AG20443 (cell line): ENCODE measurements at places on chromosomes 3 and 15.

- no peak for DNase-seq
These were observed 66.6 kb downstream of the IL20RB start for GRCh38 chr3:137024348-137024747.

GRCh38 chr15:83198476-83198875, 9.1 kb downstream of the HDGFL3 start:
- no peak for DNase-seq

GRCh38 chr15:73605759-73606436, 27.3 kb downstream of the NPTN start:
- no peak for DNase-seq

DNA sequence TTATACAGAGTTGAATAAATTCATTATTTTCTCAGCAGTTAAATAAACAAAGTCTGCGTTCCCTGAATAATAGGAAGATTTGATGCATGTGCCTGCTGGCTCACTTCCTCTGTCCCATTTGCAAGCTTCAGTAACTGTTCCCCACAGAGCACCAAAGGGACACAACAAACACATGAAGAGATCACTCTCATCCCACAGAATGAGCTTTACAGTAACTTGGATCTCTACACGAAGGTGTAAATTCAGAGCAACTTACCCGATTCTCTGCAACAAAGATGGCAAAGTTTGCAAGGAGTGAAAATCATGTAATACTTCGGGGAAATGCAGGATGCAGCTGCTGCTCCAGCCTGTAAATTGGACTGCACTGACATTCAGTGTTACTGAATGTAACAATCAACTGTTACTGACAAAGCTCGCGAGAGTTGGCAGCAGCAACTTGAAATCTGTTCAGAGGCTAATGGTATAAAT, at the start of gene BCHE:
Gene BCHE (minus strand): TSS at position 366 of the 468 bp plus-strand sequence. CDS start 6,390 bp downstream, outside the sequence.
- no peak for DNase-seq

GRCh38 chr15:82944056-82944455, 8.5 kb downstream of the HOMER2 start:
- DNase-seq = no peak

DNA sequence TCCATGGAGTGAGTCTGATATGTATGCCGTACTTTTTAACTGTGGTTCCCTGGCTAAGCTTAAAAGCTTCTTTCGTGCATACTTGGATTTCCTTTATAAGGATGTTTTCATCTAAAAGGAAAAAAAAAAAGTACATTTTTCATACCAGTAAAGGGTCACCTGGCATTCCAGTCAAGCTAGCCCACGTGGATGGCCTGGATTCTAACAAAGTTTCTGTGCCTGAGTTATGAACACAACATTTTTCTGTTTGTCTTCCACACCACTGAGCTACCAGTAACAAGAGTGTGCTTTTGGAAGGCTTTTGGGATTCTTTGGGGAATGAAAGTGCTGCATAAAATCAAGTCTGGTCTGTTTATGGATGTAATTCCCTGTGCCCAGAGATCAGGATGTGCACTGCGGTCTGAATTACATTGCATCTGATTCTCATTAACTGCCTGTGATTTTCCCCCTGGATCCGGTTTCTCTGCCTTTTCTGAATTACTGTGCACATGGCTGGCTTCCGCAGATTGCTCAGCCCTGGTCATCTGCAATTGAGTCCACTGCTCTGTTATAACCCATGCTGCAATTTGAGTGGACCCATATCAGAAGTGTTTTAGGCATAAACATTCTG, 38.2 kb upstream of the MAGI1 start:
- peak; percentile 83 for DNase-seq

GRCh38 chr3:168860592-168860991, 764.9 kb upstream of the GOLIM4 start:
- no peak for DNase-seq

DNA sequence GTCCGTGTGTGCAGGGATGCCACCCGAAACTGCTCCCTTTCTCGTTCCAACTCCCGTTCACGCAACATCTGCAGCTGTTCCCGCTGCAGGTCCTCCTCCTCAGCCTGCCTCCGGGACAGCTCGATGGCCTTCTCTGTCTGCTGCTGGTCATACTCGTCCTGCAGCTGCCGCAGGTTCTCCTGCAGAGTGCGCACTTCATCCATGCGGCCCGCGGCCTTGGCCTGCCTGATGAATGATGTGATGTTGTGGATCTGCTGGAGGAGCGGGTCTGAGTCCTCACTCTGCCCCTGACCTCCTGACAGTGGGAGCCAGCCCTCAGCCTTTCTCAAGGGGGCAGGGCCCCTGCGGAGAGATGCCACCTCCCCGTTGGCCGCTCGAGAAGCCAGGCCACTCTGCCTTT, 9.4 kb upstream of the MRPS25 start:
- DNase-seq = no peak

- no peak for DNase-seq
These were observed 56.1 kb upstream of the ADAMTS9 start for GRCh38 chr3:64743887-64744243.

GRCh38 chr3:169662843-169663160, 710 bp downstream of the MECOM start:
- no peak for DNase-seq

DNA sequence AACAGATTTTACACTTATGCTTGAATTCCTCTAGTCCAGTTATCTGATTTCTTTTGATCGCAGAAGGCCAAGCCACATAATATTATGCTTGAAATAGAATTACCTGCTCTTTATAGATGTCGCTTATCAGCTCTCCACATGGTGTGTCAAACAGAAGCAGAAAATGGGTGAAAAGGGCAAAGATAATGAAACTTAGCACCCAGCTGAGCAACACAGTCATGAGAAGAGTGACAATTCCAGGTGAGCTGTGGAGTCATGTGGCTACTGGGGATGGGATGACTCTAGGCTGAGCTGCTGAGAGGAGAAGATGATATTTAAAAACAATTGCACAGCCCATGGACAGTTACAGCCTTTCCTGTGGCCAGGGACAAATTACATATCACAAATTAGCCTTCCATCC, 398.7 kb upstream of the PDZRN3 start:
- no peak for DNase-seq

DNA sequence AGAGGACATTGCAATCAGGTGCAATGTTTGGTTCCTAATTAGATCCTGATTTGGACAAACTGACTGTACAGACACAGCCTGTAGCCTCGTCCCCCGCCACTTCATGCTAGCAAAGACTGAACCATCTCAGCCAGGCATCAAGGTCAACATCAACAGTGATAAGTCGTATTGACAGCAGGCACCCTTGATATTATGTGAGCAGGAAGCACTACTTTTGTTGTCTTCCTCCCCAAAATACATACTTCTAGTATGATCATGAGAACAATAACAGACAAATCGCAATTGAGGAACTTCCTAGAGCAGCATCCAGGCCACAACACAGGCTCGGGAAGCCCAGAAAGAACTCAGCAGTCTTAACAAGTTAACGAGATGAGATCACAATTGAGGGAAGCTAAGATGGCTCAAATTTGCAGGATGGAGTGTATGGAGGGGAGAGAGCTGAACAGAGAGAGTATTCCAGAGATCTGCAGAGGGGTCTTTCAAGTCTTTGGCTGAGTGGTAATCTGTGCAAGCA, 20.4 kb downstream of the TGM5 start:
- DNase-seq = no peak

DNA sequence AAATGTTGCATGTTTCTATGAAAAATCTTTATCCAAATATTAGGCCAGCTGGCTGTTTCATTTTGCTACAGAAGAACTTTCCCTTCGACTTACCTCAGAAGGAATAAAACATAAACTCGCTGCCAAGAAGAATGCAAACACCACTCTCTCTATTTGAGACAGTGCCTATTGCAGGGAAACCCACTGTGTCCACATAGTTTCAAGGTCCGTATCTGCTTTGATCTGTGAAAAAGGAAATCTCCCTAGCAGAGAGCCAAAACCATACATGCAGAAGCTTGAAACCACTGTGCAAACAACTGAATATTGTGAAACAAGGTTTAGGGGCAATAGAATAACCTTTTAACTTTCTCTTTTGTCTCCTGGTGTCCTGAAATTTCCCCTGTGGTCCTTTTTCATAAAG, 35.0 kb upstream of the CAPN7 start:
- no peak for DNase-seq

DNA sequence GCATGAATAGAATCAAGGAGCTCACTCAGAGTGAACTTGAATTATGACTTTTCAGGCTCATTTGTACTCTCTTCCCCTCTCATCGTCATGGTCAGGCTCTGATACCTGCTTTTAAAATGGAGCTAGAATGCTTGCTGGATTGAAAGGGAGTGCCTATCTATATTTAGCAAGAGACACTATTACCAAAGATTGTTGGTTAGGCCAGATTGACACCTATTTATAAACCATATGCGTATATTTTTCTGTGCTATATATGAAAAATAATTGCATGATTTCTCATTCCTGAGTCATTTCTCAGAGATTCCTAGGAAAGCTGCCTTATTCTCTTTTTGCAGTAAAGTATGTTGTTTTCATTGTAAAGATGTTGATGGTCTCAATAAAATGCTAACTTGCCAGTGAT, 9.6 kb downstream of the CCNDBP1 start:
- DNase-seq = no peak

DNA sequence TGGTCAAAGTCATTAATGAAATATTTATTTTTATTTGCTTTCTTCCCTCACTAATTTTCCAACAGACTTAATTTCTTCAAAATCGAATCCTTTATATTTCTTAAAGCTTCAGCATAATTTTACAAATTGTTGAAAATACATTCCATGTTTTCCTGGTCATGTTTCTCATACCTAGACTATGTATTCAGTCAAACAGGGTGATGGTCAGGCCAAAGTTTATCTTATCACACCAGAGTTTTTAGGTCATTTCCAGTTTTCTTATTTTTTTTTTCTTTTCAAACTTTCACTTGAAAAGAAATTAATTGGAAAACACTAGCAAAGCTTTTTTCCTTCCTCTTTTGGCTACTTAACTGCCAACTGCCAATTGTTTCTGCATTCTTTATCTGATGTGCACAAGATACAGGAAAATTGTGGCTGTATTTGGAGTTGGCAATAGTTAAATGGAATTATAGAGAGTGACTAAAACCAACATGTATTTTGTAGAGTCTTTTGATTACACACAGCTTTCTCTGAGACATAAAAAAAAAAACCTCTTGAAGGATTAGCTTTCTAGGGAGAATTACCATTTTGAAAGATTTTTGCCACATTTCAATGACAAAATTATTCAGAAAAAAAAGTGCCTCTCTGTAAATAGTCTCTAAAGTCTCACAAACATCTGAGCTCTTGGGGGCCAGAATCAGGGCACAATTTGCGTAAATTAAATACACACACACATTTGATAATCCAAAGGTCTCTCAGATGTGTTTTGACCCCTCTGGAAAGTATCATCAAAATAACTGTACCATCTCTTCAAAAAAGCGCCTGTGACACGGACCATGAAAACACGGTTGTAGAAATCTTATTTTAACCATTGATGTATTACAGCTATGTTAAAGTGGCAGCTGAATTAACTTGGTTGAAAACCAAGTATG, 603.2 kb upstream of the KCNMB2 start:
- DNase-seq = peak; percentile 16

GRCh38 chr15:63466378-63467192, 37.8 kb upstream of the USP3 start:
- peak; percentile 68 for DNase-seq

DNA sequence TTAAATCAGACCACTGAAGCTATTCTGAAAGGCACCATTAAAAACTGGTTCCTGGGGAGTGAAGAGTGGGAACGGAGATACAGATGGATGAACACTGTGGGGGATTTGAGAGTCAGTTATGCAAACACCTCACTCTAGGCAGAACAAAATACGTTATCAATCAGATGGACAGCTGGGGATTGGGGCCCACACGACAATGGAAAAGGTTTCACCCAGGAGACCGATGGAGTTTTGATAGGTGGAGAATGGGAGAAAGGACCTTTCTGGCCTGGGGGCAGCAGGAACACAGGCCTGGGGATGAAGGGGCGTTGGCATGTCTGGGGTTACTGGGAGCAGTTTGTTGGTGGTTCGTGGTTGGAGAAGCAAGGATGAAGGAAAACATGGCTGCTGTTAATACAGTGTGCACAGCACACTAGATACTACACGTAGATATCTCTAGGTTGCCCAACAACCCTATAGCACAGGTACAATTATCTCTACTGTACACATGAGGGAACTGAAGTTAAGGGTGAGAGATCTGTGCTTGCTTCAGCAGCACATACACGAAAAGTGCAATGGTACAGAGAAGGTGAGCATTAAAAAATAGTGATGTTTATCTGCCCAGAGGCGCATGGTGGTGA, 16.5 kb downstream of the ST6GAL1 start:
- DNase-seq = no peak

DNA sequence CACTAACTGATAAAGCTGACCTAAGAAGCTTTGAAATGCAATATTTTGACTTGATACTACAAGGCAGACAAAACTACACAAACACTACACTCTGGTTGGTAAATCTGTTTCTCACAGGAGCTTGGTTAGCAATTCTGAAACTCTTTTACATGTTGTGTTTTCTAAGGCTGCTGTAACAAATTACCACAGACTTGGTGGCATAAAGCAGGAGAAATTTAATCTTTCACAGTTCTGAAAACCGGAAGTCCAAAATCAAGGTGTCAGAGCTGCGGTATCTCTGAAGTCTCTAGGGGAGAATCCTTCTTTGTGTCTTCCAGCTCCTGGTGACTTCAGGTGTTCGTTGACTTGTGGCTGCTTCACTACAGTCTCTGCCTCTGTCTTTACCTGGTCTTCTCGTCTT, 12.9 kb upstream of the PFN2 start:
- no peak for DNase-seq

- peak; percentile 32 for DNase-seq
These were observed 54.8 kb downstream of the CCDC54 start for GRCh38 chr3:107432013-107432515.

- peak; percentile 77 for DNase-seq
These were observed 197.2 kb downstream of the VGLL3 start for GRCh38 chr3:86793786-86794185.

DNA sequence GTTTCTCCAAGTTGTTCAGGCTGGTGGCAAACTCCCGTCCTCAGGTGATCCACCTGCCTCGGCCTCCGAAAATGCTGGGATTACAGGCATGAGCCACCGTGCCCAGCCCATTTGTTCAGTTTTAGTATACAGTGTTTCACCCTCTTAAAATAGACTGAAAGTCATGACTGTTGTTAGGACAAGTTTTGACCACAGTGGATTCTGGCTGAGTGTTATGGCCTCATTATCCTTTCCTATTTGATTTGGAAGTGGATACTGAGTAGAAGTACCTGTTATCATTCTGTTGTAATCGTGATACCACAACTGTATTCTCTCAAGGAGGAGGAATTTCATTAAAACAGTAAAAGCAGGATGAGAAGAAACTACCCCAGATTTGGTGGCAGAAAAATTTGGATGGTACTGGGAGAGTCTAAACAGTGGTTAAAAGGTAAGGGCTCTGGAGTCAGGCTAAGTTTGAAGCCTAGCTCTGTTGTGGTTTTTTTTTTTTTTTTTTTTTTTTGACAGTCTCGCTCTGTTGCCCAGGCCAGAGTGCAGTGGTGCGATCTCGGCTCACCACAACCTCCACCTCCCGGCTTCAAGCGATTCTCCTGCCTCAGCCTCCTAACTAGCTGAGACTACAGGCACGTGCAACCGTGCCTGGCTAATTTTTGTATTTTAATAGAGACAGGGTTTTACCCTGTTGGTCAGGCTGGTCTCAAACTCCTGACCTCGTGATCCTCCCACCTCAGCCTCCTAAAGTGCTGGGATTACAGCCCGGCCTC, 2.6 kb downstream of the MAP2K1 start:
- DNase-seq = no peak
